ENCODE measurements at places on chromosomes 7 and 10.

- DNase-seq, result no peak
Measured at GRCh38 chr7:80558116-80558515, 46.3 kb upstream of the GNAT3 start.

- DNase-seq, result no peak
Measured at GRCh38 chr7:157918326-157919080, 581.7 kb downstream of the DNAJB6 start.

DNA sequence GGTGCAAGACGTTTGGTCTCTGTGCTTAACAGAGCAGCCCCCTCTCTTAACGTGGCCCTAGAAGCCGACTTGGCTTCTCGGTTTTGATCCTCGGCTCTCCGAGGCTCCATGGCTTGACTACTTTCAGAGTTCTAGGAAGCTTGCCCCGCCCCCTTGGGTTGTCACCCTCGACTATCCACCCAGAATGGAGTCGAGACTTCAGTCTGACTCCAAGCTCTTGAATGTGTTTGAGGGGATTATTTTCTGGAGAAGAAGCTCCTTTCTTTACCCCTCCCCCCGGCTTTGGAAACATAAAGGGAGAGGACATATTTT is 448 bp downstream of the SEC24C start:
- peak; percentile 51 for DNase-seq

GRCh38 chr10:113486531-113486930 is 66.3 kb upstream of the HABP2 start:
- no peak for DNase-seq

DNA sequence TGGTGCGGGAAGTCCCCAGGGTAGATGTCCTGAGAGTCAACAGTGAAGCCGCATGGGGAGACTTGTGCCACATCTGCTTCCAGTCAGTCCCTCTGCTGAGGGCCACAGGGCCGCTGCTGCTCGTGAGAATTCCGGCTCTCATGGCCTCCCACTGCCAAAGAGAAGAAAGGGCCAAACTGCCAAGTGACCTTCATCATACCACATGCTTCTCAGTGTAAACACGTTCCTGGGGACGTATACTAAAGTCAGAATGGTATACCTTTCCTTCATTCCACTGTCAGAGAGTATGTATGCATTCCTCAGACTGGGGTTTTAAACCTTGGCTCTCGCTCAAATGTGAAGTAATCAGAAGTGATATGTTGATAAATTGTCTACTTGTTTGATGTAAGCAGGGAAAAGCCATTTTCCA is 52.8 kb upstream of the SEC61G start:
- no peak for DNase-seq

DNA sequence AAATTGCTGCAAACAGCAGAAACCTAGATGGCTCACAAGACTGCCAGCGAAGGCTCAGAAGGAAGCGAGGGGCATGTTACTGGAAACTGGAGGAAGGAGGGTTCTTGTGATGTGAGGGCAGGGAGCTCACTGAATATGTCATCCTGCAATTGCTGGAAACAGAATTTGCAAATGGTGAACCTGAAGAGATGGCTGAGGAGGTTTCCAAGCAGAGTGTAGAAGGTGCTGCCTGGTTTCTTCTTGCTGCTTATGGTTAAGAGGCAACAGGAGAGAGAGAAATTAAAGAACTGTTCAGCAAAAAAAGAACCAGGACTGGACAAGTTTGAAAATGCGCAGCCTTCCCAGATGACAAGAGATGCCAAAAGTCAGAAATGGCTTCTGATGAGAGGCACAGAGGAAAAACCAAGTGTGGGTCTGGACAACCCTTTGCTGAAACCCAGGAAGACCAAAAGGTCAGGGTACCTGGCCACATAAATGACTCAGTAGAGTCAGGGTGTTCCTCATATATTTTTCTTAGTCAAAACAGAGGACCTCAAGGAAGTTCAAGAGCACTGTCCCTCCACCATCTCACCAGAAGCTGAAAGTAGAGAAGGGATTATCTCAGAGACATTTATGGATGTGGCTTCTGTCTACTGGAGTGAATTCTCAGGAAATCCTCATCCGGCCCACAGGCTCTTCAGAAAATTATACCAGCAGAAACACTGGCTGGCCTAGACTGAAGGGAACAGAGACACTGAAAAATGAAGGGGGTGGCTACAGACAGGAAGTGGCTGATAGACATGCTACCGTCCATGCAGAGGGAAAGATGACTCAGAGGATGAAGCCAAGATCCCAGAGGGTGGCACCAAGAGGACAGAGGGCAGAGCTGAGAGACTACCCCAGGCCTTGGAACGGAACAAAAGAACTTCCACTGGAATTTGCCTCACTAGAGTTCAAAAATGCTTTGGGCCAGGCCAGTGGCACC is 10.1 kb downstream of the PAPOLB start:
- DNase-seq, result no peak

DNA sequence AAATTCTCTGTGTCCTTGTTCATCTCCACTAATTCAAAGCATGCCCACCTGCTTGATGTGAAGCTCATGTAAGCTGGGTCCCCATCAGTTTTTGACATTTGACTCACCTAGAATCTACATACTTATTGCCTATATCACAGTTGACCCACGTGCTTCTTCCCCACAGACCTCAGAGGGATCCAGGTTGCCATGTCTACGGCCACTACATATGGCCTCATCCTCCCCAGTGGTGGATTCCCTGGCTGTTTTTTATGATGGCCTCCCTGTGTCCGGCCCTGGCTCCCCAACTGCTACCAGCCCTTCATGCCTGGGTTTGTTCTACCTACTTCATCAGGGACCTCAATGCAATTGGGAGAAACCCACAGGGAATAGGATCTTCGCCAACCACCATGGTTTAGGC is 187.4 kb upstream of the GDF10 start:
- no peak for DNase-seq

- DNase-seq, result peak; percentile 74
Measured at GRCh38 chr10:119608316-119609155, 11.8 kb upstream of the TIAL1 start.

- DNase-seq, result no peak
Measured at GRCh38 chr7:92754919-92755581, 81.3 kb downstream of the CDK6 start.
